ENCODE measurements at places on chromosomes 12 and 14.

- no peak for DNase-seq
Observed at GRCh38 chr12:48764521-48764920, 24.4 kb downstream of the ADCY6 start.

DNA sequence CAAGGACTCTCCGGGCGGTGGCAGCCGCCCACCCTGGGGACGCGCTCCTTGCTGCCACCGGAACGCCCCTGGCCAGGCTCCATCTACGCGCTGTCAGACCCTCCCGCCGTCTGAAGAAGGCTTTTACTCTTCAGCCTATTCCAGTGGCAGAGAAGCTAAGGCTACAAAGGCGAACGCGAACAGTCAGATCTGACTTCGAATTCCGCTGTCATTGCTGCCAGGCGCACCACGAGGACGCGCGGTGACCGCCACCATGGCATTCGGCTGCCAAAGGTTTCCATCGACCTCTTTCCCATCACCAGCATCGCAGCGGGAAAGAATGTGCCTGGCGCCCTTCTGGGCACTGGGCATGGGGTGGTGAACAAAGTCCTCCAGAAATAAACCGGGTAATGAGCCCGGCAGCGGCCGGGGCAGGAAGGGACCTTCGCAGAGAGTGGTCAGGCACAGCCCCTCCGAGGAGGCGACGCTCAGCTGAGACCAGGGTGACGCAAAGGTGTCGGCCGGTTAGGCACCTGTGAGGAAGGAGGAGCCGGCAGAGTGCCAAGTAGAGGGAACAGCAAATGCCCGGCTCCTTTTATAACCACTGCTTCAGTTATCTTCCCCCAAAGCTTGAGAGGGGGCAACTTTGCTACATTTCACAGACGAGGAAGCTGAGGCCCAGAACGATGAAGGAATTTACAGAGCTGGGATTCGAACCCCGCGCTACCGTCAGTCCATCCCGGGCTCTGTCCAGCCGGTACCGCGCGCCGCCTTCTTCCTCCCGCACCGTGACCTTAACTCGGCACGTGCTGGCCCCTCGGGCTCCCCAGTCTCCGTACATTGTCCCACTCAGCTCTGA, 1.9 kb upstream of the RFX4 start:
- DNase-seq, result no peak

GRCh38 chr12:9856151-9856550, 13.0 kb downstream of the CLEC2B start:
- DNase-seq, result no peak

DNA sequence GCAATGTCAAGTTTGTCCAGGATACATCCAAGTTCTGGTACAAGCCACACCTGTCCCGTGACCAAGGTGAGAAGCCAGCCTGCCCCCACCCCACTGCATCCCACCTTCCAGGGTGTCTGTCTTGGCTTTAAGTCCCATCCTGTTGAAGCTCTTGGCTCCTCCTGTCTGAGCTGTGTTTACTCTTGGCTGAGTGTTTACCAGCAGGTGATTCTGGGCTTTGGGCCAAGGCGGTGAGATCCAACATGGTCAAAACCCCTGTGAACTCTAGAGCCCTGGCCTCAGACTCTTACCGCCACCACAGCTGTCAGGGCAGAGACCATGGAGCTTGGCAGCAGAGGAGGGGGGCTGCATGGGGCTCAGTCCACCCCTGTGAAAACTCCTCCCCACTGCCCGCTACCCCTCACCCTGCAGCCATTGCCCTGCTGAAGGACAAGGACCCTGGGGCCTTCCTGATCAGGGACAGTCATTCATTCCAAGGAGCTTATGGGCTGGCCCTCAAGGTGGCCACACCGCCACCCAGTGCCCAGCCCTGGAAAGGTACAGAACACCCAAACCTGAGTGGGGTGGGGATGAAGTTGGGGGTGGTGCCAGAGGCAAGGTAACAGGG, 11.6 kb downstream of the TNS2 start:
- no peak for DNase-seq

GRCh38 chr14:93114713-93115068, 1.0 kb downstream of the ITPK1 start:
- no peak for DNase-seq

GRCh38 chr12:22242726-22243125, 91.8 kb downstream of the ST8SIA1 start:
- DNase-seq, result no peak

DNA sequence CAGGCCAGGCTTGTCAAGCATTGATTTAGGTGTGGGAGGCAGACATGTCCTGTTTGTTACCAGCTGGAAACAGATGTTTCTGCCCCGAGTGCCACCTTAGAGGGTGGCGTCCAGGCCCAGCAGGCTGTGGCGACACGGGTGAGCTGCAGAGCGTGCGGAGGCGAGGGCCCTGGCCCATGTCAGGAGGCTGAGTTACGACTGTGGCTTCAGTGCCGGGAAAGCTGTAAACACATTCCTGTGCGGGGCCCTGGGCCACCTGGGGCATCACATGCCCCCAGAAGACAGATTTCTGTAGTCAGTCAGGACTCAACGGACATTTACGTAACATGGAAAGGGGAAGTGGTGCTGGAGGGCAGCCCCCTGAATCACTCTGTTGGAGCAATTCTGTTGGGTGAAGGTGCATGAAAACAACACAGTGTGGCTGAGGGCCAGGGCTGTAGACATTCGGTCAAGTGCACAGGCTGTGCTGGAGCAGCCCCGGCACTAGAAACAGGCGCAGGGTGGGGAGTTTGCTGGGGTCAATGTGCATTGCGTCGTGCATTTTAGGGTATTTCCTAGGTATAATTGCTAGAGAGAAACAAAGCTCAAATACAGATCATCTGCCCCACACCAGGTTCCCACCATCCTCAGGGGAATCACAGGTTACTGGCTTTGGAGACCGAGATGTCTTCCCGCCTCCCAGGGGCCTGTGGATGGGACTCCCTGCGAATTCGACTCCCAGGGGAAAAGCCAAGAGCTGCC, 291.8 kb downstream of the TMEM121 start:
- no peak for DNase-seq

DNA sequence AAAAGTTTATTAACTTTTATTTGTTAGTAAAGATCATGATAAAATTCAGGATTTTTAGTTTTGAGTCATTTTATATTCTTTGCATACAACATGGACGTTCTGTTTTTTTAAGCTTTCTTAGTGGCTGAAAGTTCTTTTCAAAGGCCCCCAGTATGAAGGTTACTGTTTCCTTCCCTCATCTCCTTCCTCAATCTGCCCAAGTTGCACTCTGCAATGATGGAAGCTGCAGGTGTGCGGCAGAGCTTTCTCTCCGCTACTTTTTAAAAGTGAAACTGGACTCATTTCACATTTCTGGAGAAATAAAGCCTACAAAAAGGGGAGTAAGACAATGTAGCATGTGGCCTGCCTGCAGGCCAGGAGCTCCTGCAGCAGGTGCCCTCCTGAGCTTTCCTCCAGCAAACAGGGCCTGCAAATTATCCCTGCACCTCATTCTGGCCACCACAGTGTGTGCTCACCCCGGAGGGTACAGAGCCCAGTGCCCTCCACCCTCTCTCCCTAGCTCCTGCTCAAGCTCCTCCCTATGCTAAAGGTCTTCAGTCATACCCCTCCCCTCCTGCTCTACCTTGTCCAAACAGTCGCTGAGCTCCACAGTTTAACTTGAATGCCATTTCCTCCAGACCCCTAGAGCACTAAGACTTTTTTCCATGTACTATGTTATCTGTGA, 78.9 kb downstream of the SETD3 start:
- no peak for DNase-seq

GRCh38 chr12:120230326-120230973, 29.5 kb upstream of the RPLP0 start:
- DNase-seq, result no peak

GRCh38 chr14:93104961-93105360, 10.8 kb downstream of the ITPK1 start:
- DNase-seq, result no peak

DNA sequence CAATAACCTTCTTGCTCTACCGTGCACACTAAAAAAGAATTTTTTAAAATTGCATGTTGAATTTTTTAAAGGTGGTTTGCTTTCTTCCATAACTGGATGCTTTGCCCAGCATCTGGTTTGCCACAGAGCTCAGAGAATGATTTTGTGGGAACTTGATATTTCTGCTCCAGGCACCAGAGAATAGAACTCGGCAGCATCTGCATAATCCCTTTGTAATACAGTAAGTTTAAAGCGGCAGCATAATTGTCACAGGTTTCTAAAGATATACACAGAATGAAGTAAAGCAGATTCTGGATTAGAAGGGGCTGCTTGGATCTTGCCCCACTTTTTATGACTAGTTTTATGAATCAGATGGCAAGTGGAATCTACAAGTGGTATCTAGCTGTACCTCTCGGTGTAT, 352.0 kb downstream of the NPAS3 start:
- DNase-seq, result no peak

DNA sequence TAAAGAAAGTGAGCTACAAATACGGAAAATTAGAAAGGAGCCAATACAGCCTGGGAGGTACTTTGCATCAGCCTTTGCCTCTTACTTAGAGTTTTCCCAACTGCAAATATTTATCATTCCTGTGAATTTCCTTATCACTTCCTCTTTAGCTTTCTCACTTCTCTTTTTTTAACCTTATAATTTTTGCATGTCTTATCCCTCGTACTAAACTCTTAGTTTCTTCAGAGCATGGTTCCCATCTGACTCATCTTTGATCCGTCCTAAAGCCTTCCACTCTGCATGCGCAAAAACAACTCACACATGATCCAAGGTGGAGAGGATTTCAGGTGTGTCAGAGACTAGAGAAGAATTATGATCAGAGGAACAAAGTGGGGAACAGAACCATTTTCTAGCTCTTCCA, 9.6 kb upstream of the SNAPC1 start:
- no peak for DNase-seq

- DNase-seq, result no peak
Observed at GRCh38 chr12:83074358-83074894, 387.7 kb downstream of the TMTC2 start.

GRCh38 chr14:89702876-89703200, 251.7 kb downstream of the EFCAB11 start:
- DNase-seq, result no peak

- DNase-seq, result peak; percentile 86
Observed at GRCh38 chr14:91380610-91381371, 36.8 kb downstream of the CCDC88C start.

GRCh38 chr14:68791902-68792677, 777 bp downstream of the ZFP36L1 start:
- DNase-seq, result no peak

- DNase-seq, result no peak
Observed at GRCh38 chr14:91872011-91872501, 4.7 kb upstream of the TC2N start.

DNA sequence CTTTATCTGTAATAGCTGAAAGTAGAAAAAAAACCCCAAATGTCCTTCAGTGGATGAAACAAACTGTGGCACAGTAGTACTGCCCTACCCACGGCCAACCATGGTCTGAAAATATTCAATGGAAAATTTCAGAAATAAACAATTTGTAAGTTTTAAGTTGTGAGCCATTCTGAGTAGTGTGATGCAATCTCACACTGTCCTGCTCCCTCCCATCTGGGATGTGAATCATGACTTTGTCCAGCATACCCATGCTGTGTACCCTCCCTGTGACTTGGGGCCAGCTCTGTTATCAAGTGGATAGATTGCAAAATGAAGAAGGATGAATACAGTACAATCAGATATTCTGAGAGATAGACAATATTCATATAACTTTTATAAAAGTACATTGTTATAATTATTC, 106.2 kb downstream of the SMOC1 start:
- no peak for DNase-seq

DNA sequence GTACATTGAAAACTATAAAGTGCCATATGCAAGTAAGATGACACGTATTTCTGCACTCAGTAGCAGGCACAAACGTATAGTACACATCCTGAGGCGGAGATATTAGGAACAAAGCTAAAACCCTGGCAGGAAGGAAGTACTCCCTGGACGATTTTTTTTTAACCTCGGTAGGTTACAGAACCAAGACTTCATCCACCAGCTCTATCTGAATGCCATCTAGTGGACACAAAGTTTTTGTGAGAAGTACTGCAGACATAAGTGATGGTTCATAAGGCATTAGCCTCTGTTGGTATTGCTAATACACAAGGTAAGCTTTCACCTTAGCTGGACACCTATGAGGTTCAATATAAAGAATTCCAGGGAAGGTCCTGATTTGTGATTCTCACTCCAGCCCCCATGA, 83.0 kb upstream of the CCDC196 start:
- peak; percentile 3 for DNase-seq

GRCh38 chr12:109277255-109277898, 31.7 kb downstream of the FOXN4 start:
- DNase-seq, result no peak

- no peak for DNase-seq
Observed at GRCh38 chr12:78119351-78119918, 288.7 kb downstream of the NAV3 start.

GRCh38 chr12:52390739-52391617, 5.5 kb upstream of the KRT84 start:
- no peak for DNase-seq

- no peak for DNase-seq
Observed at GRCh38 chr12:85530456-85530855, 250.4 kb downstream of the ALX1 start.

GRCh38 chr12:119036878-119037825, 55.8 kb downstream of the SRRM4 start:
- DNase-seq, result no peak

GRCh38 chr14:104749111-104749649, 3.8 kb upstream of the SIVA1 start:
- no peak for DNase-seq

- DNase-seq, result no peak
Observed at GRCh38 chr12:88496429-88496828, 83.8 kb downstream of the KITLG start.

DNA sequence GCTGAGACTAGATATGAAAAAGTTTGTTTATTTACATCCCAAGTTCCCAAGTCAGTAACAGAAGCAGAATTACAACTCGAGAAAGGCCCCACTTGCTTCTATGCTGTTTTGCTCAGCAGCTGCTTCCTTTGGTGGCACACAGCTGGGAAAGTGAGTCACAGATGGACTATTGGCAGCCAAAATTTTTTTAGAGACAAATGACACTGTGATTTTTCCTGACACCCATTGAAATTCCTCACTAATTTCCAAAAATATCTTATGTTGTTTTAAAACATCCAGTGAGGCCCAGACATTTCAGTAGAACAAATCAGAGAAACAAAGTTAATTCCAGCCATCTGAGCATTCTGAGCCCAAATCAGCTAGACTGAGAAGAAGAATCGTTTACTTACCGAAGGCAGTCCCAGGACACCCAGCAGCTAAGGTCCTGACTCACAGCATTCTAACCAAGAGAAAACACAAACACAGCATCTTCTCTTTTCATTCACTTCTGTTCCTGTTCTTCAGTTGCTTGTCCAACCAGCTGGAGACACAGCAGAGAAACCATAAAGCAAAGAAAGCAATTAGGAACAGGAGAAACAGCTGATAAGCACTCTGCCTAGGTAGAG, 188.3 kb downstream of the DAD1 start:
- no peak for DNase-seq

GRCh38 chr12:88889326-88890110, 309.2 kb upstream of the KITLG start:
- DNase-seq, result no peak

DNA sequence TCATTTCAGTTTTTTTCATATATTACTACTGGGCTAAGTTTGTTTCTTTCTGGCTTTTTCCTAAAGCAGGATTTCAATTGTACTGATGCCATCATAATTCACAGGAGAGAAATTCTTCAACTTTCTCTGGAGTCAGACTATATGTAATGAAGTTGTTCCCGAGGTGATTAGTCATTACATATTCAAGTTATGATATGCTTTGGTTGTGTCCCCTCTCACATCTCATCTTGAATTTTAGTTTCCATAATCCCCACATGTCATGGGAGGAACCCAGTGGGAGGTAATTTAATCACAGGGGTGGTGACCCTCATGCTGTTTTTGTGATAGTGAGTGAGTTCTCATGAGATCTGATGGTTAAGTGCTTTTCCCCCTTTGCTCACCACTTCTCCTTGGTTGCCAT, 227.5 kb upstream of the LRIG3 start:
- DNase-seq, result no peak

- no peak for DNase-seq
Observed at GRCh38 chr14:80395031-80395430, 183.7 kb upstream of the DIO2 start.

Data from HL-60 (cell line).